Activated naive CD4-positive, alpha-beta T cell (primary cell): ENCODE measurements at places on chromosomes 1 and 21.

DNA sequence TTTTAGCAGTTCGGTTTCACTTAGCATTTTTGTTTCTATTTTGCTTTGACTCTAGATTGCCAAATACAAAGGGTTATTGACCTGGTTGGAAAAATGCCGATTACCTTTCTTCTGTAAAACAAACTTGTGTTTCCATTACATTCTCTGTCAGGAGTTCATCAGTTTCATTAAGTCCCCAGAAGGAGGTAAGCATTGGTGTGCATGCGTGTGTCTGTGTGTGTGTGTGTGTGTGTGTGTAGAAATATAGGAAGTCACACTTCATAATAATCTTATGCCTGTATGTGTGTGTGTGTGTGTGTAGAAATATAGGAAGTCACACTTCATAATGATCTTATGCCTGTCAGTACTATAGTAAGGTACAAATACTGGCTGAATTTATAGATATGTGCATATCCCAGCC lies 10.0 kb downstream of the RGSL1 start:
- no peak for DNase-seq

- no peak for DNase-seq
Measured at GRCh38 chr1:2462819-2463218, 13.3 kb upstream of the PLCH2 start.

DNA sequence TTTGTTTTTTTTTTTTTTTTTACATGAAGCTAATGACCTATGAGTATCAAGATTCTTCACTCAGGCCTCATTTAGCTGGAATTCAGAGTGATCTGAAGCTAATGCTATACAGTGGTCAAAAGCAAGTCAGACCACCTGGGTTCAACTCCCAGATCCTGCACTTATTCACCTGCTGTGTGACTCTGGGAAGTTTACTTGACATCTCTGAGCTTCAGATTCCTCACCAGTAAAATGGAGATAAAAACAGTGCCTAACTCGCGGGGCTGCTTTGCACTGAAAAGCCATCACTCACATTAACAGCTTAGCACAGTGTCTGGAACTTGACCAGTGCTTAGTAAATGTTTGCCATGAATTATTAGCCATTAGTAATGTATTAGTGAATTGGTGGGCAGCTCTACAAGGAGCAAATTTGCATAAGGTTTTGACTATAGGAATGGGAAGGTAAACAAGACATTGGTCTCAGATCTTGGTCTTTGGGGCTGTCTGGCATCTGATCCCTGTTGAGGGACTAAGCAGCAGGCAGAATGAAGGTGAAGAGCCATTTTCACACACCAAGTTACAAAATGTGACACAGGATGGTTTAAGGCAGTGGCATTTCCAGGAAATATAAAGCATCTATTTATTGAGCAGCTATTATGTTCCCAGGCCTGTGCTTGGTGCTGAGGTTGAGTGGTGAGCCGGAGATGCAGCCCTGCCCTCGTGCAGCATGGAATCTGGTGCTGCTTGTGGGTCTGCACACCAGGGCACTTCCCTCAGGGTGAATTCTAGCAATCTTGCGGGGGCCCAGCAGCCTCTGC lies 291.3 kb downstream of the RRAGC start:
- no peak for DNase-seq

- DNase-seq = no peak
Measured at GRCh38 chr1:16982902-16983301, 2.5 kb upstream of the MFAP2 start.

- no peak for DNase-seq
Measured at GRCh38 chr21:45265721-45266517, 21.8 kb downstream of the POFUT2 start.

DNA sequence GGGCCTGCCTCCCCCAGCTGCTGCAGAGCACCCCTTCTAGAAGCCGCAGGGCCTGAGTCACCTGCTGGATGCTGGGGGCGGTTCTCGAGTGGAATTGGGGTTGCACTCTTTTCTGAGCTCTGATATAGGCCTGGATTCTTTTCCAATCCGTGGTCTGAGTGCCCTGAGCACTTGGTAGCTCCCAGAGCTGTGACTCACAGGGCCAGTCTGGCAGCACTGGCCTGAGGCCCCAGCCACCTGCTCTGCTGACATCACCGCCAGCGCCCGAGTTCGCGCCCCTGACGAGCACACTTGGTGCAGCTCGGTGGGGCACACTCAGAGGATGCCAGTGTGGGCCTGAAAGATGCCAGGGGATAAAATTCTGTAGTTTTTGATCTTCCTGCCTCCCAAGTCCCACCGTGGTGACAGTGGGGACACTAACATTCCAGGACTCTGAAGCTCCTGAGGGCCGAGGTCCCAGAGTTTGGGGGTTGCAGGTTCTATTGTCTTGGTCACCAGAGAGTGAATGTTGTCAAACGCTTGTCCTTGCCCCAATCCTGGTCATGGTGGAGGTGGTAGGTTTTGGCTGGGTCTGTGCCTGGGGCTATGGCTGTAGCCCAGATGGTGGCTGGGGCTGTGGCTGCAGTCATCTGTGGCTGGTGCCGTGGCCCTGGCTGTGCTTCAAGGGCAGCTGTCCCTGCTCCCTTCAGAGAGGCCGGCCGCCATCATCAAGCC lies 74.6 kb downstream of the OBSCN start:
- DNase-seq = no peak

DNA sequence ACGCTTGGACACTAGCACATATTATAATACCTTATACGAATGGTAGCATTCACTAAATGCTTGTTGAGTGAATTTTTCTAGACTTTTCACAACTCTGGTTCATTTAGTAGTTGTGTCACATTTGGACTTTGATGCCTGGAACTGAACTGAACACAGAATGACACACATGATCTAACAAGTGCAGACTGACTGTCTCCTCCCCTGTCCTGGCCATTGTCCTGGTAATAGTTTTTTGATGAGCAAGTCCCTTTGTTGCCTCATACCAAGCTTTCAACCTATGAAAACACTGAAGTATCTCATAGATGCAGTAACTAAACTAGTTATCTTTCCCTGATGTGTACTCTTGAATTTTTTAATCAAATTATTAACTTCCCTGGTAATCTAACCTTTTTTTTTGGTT lies 66.4 kb downstream of the LRRC8D start:
- no peak for DNase-seq

DNA sequence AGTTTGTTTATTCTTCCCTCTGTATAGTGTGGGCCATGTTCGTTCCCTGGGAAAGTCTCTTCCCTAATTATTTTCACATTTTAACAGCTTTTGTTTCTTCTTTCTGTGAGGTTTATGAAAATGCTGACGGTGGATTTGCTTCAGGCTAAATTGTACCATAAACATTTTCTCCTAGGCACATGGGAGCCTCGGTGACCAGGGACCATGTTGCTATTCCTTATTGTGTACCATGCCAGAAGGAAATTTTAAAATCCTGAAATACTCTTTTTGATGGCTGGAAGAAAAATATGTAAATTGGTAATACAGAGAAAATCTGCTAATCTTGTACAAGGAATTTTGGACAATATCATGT lies 230.1 kb upstream of the JUN start:
- no peak for DNase-seq

DNA sequence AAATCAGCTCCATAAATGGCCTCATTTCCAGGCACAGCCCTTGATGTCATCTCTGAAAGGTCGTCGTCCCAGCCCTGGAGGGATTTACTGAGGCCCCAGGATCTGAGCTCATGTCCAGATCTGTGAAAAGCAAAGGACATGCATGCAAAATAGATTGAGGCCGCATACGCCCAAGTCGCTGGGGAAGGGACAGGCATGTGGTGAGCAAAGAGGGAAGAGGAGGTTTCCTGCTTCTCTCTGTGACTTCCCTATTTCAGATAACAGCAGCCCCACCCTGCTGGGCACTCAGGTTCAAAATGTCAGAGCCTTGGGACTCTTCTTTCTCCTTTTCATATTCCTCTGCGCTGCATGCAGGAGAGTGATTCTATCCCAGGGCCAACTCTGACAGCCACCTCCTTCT lies 197.2 kb downstream of the ADSS2 start:
- DNase-seq = no peak

- DNase-seq = no peak
Measured at GRCh38 chr1:28301368-28302174, 27.3 kb upstream of the MED18 start.
